ENCODE measurements at places on chromosomes 5 and 9.

GRCh38 chr5:54573812-54574489 is 56.4 kb downstream of the SNX18 start:
- no peak for DNase-seq

DNA sequence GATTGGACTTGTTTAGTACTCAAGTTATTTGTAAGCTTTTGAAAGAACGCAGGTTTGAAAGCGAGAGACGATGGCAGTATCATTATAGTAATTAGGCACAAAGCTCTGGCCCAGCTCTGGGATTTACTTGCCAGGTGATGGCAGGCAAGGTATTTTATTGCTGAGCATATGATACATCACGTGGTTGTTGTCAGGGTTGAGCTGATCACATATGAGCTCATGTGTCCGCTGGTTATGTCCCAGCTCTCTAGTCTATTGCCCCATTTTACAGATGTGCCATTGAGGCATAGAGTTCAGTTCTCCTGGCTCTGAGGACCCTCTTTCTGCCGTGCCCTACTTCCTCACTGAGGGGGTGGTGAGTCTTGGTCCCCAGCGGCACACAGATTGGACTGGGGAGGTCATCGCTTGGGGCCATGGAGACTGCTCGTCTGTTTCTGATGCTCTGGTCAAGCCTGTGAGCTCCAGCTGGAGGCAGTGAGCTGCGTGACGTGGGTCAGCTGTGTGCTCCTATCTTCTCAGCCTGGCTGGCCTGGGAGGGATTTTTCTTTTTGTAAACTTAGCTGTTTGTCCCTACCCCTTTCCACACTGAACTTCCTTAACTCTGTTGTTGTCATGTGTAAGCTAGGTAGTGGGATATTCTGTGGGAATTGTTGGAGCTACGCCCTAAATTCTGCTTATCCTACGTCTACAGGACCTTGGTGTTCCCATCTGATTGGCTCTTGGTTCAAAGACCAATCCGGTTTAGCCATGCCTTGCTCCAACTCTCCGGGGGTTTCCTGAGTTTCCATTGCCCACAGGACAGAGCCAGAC is 2.2 kb downstream of the NXNL2 start:
- DNase-seq = no peak

GRCh38 chr5:68379275-68380036 is 163.9 kb downstream of the PIK3R1 start:
- DNase-seq = no peak

GRCh38 chr9:89236955-89237573 is 58.4 kb upstream of the SHC3 start:
- DNase-seq = no peak

DNA sequence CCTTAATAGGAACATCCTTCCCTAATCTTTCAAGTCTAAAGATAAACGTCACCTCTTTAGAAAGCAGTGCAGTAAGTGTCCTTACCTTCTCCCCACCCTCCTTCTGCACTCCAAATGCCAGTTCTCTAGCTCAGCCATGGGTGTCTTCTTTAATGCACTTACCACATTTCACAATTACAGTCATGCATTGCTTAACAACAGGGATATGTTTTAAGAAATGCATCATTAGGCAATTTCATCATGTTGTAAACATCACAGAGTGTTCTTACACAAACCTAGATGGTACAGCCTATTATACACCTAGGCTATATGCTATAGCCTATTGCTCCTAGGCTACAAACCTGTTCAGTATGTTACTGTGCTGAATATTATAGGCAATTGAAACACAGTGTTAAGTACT is 91.2 kb downstream of the RFX3 start:
- DNase-seq = no peak

GRCh38 chr9:107557236-107557990 is 67.8 kb upstream of the KLF4 start:
- no peak for DNase-seq

GRCh38 chr9:90546200-90546599 is 96.4 kb downstream of the DIRAS2 start:
- DNase-seq = peak; percentile 25

- peak; percentile 75 for DNase-seq
These were observed 76.4 kb downstream of the OSMR start for GRCh38 chr5:38922199-38922598.
